Ammon's horn (tissue), 1 donor: ENCODE measurements at places on chromosomes 3 and 15.

GRCh38 chr3:105747060-105747541, 121.7 kb downstream of the CBLB start:
- DNase-seq = no peak

DNA sequence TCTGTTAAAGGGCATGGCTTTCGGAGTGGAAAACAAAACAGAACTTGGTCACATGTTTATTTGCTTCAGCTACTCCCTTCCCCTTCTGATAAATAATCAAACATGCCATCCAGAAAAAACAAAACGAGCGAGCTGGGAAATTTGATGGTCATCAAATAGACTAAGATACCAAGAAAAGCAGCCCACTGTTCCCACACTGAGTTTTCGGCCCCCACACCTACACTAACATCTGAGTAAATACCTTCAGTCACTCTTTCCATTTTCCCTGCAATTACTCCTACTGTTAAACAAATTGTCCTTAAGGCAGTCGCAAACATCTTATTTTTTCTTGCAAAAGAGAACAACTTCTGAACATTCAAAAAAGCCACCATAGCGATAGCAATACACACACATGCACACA, 454.6 kb downstream of the FOXP1 start:
- DNase-seq = no peak

GRCh38 chr15:35630985-35631384, 85.0 kb upstream of the DPH6 start:
- no peak for DNase-seq

GRCh38 chr3:18424729-18425640, at the start of gene SATB1:
Gene SATB1 (minus strand): TSS chr3:18425339. CDS start chr3:18420967, 4,372 bp downstream.
- DNase-seq = peak; percentile 84

- DNase-seq = no peak
Measured at GRCh38 chr15:27820232-27820631, 278.9 kb downstream of the OCA2 start.

DNA sequence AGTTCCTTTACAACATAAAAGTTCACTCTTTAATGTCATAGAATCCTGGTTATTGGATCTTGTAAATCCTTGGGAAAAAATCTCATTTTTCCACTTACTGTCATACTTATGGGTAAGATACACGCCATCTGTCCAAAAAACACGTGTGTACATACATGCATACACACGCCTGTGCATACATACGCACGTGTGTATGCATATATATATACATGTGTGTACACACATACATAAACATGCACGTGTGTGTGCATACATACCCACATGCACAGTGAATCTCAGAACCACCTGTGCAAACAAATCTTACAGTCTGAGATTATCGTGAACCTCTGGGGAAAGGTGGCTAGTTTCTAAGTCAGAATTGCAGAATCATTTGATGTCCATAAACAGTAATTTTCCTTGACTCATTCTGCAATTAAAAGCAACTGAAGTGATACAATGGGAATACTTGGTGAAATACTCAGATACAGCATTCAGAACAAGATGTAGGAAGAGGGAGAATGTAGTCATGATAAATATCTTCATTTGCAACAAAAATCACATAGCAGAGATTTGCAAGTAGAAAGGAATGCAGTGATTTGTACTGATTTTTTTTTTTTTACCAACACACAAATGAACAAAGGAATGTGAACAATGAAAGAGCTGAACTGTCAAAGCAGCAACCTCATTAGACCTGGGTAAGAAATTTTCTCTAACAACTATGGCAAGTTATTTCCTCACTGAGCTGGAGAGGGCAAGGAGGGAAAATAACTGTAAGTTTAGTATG, 160.6 kb upstream of the POU1F1 start:
- DNase-seq = no peak

- peak; percentile 80 for DNase-seq
Measured at GRCh38 chr3:53816425-53816824, 29.8 kb downstream of the CHDH start.

DNA sequence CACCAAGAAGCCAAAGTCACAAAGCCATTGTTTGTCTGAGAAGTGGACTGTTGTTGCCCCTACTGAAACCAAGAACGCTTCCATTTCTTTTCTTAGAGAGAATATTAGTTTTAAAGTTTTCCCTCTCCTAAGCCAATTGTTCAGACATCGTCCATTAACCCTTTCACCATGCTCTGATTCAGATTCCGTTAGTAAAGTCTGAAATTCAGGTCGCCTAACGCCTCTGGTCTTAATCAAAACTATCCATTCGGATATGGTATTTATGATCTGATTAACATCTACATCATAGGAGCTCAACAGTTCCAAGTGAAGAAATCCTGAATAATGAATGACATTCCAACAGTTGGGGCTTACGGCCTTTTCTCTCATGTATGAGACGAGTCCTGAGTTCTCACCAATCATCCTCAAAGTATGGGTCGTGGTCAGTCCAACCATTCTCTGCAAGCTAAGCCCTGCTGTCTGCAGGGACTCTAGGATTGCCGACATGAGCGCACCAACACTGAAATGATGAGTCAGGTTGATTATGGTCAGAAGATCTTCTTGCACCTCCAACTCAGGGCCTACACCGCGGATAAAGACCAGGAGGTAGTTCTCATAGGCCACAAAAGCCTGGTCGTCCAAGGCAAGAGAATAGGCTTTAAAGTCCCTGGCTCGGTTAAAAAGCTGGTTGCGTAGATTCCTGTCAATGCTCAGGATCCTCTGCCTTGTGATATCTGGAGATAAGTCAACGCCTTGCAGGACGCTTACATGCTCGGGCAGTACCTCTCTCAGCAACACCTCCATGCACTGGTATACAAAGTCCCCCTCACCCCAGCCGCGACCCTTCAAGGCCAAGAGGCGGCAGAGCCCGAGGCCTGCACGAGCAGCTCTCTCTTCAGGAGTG, 767 bp downstream of the EPM2AIP1 start:
- DNase-seq = peak; percentile 51

GRCh38 chr3:52503788-52504424, 8.8 kb downstream of the STAB1 start:
- DNase-seq = no peak

- no peak for DNase-seq
Measured at GRCh38 chr3:20015525-20015924, 3.5 kb upstream of the PP2D1 start.

GRCh38 chr15:41879321-41879845, 14.5 kb downstream of the SPTBN5 start:
- DNase-seq = no peak

DNA sequence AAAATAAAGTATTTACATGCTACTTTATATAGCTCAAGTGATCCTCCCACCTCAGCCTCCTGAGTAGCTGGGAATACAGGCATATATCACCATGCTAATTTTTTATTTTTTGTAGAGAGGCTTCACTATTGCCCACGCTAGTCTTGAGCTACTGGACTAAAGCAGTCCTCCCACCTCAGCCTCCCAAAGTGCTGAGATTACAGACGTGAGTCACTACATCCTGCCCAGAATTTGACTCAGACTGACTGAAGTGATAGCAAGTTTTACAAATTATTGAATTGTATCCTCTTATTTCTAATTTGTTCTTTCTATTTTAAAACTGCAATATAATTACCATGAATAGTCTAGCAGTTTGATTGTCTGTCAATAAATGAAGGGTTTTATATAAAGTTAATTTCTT, 210.3 kb upstream of the CGNL1 start:
- DNase-seq = no peak

DNA sequence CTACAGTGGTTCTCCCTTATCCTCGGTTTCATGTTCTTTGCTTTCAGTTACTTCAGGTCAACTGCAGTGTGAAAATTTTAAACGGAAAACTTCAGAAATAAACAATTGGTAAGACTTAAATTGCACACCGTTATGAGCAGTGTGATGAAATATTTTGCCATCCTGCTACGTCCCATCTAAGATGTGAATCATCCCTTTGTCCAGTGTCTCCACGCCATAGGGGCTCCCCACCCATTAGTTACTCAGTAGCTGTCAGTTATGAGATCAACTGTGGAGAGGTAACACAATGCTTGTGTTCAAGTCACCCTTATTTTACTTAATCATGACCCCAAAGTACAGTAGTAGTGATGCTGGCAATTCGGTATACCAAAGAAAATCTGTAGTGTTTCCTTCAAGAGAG, 47.4 kb downstream of the TJP1 start:
- no peak for DNase-seq

DNA sequence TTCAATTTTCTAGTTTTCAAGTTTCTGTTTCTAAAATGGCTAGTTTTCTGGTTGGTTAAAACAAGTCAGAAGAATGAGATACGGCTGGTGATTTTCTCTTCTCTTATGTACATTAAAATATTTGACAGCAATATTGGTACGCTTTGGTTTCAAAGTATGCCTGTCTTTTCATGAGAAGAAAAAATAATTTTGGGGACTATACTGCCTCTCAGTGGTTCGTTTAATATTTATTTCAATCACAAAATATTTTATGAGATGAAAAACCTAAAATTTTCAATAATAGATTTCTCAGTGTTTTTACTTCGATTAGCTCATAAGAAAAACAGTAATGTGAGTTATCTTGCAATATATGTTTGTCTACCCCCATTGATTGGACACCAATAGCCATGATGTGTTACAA, 72.8 kb upstream of the AADACL2 start:
- DNase-seq = no peak

GRCh38 chr3:110318108-110318507, 753.5 kb upstream of the NECTIN3 start:
- DNase-seq = no peak

DNA sequence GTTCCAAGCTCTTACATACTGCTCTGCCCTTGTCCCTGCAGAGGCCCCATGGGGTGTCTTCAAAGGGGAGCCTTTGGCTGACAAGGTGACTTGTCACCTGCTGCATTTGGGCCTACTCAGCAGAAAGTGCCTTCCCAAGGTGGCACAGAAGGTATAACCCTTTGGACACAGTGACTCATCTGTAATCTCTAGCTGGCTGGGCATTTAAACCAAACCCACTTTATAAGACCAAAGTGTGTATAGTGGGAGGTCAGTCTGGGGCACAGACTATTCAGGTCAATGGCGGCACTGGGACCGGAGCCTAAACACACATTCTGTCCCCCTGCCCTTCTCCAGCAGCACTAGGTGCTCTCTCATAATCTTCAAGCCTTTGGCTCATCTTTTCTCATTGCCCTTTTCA, 35.1 kb downstream of the GJD2 start:
- DNase-seq = no peak

DNA sequence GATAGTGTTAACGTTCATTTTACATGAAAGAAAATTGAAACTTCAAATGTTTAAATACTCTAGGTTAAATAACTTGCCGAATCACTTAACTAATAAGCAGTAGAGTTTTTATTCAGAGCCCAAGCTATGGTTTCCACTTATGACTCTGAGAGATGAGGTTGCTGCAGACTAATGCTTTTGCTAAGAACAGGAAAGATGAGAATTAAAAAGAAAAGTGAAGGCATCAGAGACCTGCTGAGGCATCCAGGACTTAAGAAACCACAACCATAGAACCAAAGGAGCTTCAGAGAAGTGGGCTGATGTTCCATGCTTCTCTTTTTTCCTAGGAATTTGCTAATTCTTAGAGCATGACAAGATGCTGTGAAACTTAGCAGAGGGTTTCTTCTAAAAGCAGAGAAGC, 9.5 kb downstream of the HMG20A start:
- no peak for DNase-seq

- peak; percentile 74 for DNase-seq
Measured at GRCh38 chr3:122993124-122993978, 34.2 kb downstream of the SEMA5B start.

DNA sequence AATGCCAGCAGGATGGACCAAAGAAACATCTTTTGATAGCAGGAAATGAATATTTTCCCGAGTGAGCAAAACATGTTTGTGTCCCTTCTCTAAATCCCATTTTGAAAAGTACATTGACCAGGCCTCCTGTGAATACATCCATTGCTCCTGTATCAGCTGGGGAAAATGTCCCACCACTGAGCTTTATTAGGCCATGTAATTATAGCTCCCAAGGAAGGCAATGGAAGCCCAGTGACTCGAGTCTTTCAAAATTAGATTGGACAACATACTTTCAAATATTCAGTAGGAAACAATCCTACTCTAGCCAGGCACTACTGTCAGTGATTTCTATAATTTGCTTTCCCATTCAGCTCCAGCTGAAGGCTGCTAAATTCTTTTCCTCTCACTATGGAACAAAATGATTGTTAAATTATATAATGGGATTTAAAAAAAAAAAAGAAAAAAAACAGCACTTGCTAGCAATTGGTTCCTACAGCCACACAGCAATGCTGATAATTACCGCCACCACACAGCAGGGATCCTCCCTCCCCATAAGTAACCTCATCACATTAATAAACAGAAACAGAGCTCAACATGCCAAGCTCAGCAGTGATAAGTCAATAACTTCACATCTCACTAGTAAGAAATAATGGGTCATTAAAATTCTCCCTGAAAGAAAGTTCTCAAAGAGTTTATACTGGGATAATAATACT, 172.4 kb upstream of the SLC2A2 start:
- DNase-seq = no peak

DNA sequence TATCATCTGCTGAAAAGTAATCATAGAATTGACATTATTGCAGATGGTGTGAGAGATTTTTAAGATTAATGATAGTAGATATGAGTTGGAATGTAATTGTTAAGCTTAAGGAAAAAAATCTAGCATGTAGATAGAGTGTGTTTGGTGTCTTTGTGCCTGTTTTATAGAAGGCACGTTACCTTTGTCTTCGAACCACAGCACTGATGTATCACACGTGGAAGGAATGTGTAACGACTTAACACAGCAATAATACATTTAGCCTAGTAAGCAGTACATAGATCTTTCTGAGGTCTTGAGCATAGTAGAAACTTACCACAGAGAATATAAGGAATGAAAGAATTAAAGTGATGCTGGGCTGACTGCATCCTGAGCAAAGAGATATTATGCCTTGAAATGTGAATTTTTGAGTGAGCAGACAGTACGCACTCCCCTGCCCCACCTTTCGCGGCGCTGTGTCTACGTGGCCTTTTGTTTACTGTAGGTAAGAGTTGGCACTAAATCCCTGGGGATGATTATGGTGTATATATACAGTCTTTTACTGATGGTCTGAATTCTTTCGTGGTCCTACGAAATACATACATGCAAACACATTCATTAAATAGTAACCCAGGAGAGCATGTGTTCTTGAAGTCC, 217.6 kb upstream of the TOPAZ1 start:
- DNase-seq = no peak

GRCh38 chr15:31219221-31219620, 107.4 kb upstream of the KLF13 start:
- no peak for DNase-seq

GRCh38 chr3:31462050-31462569, 70.6 kb upstream of the STT3B start:
- no peak for DNase-seq

DNA sequence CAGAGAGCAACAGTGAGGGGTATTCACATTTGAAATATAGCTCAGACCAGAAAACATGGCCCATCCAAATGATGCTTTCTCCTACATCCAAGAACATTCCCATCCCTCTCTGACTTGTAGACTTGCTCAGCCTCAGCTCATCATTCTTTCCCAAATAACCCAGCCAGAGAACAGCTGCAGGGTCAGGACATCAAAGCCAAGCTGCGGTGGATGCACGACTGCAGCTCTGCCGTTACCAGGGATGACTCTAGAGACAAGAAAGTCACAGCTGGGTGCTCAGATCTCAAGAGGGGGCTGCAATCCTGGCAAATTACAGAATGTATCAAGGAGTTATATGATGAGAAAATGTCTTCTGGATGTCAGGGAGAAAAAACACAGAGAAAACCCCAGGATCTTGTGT, 944.3 kb downstream of the NTRK3 start:
- DNase-seq = no peak
